Hepatocyte (in vitro differentiated cells): ENCODE measurements at places on chromosomes 7 and 10. TPM values are rescaled to one million over a fixed set of nuclear protein-coding genes. Genes with fewer than 3 reads are reported as not detected.

DNA sequence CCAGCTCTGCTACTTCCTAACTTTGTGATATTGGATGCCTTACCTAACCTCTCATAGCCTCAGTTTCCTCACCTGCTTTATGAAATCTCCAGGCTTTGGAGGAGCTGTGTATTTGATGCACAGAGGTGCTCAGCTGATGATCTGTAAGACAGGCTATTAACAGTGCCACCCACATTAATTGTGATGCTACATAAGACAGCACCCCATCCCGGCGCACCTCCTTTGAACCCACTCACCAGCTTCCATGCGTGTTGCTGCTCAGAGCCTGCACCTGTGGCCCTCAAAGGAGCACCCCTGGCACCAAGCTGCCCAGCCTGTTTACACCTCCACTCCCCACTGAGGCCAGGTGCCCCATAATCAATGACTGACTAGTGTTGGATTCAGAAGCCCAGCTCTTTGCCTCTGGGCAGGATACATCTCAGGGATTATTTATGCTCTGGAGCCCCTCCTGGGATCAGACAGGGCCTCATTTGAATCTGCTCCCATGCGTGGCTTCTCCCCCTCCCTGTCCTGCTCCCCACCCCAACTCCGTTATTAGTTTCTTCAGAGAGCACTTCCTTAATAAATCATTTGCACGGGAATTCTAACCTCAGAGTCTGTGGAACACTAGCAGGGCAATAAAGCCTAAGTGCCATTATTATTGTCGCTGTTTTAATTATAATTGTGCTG lies 87.7 kb downstream of the GFRA1 start:
- no peak for DNase-seq

Gene GPRIN2
- 13.0 and 23.4 TPM in 2 replicates for total RNA-seq

GRCh38 chr7:19575909-19576557 lies 132.8 kb downstream of the POLR1F start:
- no peak for DNase-seq

- DNase-seq, result no peak
These were observed 17.1 kb downstream of the BMPR1A start for GRCh38 chr10:86773498-86773897.

DNA sequence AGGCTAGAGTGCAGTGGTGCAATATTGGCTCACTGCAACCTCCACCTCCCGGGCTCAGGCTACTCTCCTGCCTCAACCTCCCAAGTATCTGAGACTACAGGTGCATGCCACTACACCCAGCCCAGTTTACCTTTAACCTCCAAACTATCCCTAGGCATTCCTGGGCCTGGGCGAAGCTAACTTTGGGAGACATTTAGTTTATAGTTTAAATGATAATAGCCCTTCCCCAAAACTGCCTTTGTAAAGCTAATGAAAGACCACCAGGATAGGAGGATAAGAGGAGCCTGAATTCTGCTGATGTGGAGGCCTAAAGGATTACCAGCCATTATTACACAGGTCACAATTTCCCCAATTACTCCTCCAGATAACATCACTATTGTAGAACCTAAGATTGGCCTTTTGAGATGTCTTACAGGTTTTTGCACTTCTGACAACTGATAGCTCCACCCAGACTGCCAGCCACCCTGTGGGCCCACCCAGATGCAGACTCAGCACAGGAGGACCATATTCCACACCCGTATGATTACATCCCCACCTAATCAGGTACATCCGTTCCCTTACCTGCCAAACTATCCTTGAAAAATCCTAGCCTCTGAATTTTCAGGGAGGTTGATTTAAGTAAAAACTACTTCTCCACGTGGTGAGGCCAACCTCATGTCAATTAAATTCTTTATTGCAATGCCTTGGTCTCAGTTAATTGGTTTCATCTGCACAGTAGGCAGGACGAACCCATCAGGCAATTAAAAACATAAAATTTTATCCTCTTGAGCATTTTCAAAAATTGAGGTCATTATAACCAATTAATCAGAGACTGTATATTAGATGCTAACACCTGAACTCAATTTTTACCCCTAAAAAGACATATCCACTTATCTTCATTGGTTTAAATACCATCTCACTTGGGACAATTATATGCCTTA lies 62.3 kb upstream of the TMEM254 start:
- DNase-seq, result no peak

Gene AKR1D1
- total RNA-seq, result 19.4 and 25.4 TPM in 2 replicates

Gene H2BK1
- total RNA-seq, result not detected in 2 replicates

DNA sequence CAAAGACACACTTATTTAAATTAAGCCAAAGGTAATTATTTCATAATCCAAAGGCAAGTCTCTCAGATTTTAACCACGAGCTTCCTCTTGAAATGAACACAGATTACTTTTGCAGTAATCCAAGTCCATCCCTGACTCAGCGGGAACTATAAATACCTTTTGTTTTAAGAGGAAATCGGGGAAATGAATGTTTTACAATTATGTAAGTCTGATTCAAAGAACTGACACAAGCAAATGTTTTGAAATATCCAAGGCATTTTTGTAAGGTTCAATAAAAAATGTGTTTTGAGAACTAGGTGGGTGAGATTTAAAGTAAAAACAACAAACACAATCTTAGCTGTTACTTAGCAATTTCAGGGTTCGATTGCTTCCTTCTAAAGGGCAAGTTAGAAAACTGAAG lies 179.8 kb upstream of the ASAH2 start:
- DNase-seq, result no peak

DNA sequence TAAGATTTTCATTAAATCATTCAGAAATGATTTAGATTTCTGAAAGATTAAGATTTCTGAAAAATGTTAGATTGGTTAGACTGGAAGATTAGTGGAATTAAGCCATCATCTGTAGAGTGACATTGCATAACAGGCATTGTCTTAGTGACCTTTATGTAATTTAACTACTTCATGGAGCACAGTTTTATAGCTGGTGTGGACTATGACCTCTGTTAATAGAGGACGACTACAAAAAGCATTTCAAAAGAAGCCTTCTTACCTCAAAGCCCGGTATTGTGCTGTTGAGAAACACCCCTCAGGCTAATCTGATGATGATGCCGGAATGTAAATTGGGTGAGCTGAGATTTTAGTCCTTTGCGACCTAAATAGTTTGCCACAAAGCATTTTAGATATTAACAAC lies 55.6 kb downstream of the GALNT11 start:
- DNase-seq, result peak; percentile 38

Gene SNCG
- 2.7 and 12.1 TPM in 2 replicates for total RNA-seq

- no peak for DNase-seq
These were observed 39.7 kb downstream of the RNF32 start for GRCh38 chr7:156680281-156680680.

- DNase-seq, result no peak
These were observed 182.1 kb upstream of the GALNT17 start for GRCh38 chr7:70949862-70950261.

DNA sequence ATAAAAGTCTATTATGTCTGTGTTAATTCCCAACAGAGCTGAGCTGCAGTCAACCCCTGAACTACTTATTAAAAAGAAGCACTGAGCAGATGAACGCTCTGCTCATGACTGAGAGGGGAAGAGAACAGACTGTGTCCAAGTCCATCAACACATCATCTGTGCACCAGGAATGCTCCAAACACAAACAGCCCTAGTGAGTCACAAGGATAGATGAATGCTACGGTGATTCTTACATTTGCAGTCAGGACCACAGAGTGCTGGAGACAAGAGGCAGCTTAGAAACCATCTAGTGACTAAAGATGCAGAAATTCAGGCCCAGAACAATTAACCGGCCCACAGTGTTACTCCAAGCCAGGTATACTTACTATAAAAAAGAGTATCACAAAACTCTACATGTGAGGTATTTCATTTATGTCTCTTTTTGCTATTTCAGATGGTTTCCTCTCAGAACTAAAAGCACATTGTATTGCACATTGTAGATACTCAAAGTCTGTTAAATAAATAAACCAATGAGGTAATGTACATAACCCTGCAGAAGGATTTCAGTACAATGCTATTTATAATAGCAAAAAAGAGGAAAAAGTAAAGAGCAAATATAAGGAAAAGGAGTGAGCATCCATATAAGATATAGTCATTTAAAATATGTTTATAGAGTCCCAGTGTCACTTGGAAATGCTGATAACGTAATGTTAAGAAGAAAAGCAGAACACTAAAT lies 159.2 kb downstream of the KCNMA1 start:
- DNase-seq, result no peak

- DNase-seq, result no peak
These were observed 467.3 kb downstream of the PTPRN2 start for GRCh38 chr7:158120316-158120715.

DNA sequence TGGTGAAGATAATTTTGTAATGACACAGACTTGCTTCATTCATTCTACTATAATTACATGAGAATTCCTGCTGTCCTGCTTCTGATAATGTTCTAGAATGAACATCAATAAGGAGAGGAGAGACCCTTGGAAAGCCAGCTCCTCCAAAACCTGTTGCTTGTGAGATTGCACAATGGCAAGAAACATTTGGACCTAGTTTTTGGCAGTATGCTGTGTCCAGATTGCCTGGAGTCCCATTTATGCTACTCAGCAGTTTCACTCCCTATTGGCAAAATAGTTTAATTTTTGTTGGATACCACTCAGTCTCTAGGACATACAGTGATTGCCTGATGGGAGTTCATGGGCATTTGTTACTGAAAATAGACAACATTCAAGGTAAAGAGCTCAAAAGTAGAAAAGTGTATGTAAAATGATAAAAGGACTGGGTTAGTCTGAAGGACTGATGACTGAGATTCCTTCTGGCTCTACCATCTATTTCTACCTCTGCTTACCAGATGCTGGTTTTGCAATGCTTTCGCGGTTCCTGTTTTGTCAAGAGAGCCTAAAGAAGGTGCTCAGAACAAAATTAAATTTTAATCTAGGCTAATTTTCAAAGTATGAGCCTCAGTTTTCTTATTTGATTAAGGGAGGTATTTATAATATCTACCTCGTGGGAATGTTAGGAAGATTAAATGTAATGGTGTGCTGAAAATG lies 8.0 kb upstream of the ACTR3B start:
- no peak for DNase-seq

Gene ENO4
- total RNA-seq, result 0.28 and 0.43 TPM in 2 replicates

DNA sequence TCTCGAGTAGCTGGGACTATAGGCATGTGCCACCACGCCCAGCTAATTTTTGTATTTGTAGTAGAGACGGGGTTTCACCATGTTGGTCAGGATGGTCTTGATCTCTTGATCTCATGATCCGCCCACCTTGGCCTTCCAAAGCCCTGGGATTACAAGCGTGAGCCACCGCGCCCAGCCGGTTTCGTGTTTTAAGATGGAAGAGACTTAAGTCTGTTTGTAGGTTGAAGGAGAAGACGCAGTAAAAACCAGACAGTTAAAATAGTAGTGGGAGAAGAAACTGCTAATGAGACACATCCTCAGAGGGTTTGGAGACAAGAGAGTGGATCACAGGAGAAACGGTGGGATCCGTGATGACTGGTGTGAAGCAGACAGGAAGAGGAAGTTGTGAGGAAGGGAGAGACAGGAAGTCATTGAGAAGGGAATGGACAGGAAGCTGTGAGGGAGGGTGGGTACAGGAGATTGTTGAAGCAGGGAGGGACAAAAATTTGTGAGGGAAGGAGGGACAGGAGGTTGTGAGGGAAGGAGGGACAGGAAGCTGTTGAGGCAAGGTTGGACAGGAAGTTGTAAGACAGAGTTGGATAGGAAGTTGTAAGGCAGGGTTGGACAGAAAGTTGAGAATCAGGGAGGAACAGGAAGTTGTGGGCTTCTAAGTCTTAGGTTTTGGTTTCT lies 115.5 kb downstream of the WDFY4 start:
- no peak for DNase-seq

DNA sequence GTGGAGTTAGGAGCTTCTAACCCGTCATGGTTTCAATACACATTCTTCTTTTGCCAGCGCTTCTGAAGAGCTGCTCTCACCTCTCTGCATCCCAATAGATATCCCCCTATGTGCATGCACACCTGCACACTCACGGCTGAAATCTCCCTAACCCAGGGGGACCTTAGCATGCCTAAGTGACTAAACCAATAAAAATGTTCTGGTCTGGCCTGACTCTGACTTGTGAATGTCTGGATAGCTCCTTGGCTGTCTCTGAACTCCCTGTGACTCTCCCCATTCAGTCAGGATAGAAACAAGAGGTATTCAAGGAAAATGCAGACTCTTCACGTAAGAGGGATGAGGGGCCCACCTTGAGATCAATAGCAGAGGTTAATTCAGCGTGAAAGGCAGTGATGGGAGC lies 22.4 kb downstream of the PRSS2 start:
- DNase-seq, result no peak

Gene PRPF18
- 24.7 and 26.3 TPM in 2 replicates for total RNA-seq

GRCh38 chr10:79140085-79140793 lies 71.5 kb downstream of the ZMIZ1 start:
- DNase-seq, result no peak

GRCh38 chr7:16115374-16115773 lies 306.0 kb downstream of the CRPPA start:
- no peak for DNase-seq
